Astrocyte (in vitro differentiated cells and primary cell): ENCODE measurements at places on chromosomes 5 and 9. TPM values are rescaled to one million over a fixed set of nuclear protein-coding genes. Genes with fewer than 3 reads are reported as not detected.

DNA sequence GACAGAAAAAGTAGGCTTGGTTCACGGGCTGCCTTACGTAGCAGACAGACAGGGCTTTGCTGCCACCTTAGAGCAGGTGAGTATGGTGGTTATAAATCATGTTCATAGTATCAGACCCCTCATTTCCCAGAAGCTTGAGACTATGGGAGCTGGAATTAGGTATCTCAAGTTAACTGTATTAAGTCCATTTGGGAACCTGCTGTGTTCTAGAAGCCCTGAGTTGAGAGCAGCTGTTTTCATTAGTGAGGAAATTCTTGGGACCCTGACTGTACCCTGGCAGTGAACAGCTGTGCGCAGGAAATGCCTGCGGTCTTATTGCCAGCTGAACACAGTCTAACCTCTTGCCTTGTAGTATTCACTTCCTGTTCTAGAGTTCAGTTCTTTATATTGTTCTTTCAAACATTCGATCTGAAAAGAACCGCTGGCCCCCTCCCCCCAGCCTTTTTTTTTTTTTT is 29.8 kb downstream of the UGCG start:
- DNase-seq: peak; percentile 58

GRCh38 chr9:88754452-88754851 is 219.5 kb downstream of the NXNL2 start:
- DNase-seq: no peak

DNA sequence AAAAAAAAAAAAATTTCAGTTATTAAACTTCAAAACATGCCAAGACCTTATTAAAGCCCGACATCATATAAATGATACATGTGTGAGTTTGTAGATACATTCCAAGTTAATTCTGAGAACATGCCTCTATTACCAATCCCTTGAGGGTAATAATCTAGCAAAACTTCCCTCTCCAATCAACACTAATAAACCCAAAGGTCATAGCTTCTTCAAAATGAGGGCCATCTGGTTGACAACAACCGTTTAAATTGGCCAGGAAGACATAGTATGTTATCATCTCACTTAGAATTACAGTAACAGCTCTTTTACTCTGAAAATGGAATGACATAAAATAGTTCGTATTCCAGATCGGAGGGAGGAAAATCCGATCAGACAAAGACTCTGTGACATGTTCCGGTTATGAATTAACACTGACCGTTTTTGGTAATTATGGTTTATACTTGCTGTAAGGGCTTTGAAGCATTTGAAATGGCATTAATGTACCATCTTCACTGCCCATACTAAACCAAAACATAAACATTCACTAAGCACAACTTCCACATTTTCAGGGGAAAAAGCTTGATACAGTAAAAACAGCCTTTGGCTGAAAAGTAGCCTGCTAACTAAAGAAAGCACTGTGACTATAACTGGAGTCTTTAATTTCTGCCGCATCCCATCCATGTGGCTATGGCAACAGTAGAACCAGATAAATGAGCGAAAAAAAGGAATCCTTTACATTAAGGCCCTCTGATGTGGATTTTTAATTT is 50.3 kb downstream of the ANKH start:
- no peak for DNase-seq

DNA sequence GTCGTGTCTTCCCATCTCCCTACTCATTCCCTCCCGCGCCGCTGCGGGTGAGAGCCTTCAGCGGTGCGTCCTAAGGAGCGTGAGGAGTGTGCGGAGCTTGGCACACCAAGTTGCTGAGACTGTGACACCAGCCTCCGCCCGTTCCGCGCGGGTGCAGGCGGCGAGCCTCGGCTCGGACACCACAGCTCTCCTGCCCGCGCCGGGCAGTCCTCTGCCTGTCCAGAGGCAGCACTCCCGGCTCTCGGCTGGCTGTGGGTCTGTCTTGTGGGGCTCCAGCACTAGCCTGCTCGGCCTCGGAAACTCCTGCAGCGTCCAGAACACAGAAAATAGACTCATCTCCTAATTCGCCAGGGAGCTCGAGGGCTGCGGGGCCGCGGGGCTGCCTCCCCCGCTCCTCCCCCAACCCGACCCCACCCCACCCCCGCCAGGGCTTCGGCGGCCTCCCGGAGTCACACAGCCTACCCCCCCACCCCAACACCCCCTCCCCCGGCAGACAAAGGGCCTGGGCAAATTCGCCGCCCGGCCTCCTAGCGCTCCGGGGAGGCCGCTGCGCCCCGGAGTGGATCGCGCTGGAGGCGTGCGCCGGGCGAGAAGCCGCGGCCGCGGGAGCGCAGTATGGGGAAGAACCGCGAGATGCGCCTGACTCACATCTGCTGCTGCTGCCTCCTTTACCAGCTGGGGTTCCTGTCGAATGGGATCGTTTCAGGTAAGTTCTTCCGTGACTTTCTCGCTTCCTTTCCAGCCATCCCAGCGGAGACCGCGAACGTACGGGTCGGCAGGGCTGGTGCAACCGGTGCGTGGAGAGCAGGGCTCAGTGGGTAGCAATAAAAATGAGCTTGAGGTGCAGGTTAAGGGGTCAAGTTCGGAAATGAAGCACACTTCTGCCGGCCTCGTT is at the start of gene ADAMTS19:
Gene ADAMTS19 (plus strand): TSS at position 522 of the 895 bp plus-strand sequence. CDS start 94 bp downstream, at position 616.
- peak; percentile 55 for DNase-seq

DNA sequence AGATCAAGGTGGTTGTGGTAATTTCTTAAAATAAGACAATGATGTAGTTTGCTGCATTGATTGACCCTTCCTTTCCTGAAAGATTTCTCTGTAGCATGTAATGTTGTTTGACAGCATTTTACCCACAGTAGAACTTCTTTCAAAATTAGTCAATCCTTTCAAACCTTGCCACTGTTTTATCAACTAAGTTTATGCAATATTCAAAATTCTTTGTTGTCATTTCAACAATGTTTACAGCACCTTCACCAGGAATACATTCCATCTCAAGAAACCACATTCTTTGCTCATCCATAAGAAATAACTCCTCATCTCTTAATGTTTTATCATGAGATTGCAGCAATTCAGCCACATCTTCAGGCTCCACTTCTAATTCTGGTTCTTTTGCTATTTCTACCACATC is 43.8 kb downstream of the NR2F1 start:
- no peak for DNase-seq

- DNase-seq: no peak
Measured at GRCh38 chr9:34256987-34257585, 72.0 kb downstream of the KIF24 start.

DNA sequence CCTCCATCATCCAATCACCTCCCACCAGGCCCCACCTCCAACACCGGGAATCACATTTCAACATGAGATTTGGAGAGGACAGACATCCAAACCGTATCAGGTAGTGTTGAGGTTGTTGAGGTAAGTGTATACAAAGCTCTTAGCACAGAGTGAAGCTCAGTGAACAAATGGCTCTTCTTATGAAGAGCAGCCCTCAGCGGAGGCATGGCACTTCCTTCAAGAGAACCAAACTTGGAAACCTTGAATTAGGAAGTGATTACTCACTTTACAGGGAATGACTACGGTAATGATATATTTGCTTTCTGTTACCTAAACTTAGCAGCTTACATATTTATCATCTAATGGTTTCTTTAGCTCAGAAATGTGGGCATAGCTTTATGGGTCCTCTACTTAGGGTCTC is 92.8 kb downstream of the IQGAP2 start:
- DNase-seq: no peak

DNA sequence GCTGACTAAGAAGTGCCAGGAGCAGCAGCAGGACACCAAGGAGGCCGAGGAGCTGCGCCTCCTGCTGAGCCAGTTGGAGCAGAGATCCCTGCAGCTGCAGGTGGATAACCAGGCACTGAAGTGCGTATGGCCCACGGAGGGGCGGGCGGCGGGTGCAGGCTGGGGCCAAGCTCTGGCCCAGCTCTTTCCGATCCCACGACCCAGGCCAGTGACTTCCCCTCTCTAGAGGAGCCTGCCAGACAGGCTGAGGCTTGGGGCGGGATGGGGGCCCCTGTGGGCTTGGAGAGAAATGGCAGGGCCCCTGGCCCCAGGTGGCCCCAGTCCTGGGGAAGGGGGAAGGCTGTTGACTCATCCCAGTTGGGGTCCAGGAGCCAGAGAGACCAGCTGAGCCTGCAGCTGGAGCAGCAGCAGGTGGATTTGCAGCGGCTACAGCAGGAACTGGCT is 3.6 kb downstream of the PTRH1 start:
- DNase-seq: no peak

DNA sequence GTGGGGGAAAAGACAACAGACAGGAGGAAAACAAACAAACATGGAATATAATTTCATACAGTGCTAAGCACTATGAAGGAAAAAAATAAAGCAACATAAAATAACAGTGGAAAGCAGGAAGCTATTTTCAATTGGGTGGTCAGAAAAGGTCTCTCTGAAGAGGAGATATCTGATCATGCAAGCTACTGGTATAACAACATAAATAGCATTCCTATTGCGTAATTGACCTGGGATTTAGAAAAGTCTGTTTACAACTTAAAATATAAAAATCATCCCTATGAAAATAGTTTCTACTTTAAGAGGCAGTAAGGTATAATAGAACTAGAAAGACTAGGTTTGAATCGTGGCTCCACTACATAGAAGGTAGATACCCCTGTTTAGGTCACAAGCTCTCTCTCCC is 61.4 kb downstream of the FBXW11 start:
- DNase-seq: no peak

GRCh38 chr5:177471610-177472356 is 1.7 kb downstream of the DBN1 start:
- DNase-seq: peak; percentile 65

- no peak for DNase-seq
Measured at GRCh38 chr9:71146511-71146910, 25.1 kb upstream of the TRPM3 start.

DNA sequence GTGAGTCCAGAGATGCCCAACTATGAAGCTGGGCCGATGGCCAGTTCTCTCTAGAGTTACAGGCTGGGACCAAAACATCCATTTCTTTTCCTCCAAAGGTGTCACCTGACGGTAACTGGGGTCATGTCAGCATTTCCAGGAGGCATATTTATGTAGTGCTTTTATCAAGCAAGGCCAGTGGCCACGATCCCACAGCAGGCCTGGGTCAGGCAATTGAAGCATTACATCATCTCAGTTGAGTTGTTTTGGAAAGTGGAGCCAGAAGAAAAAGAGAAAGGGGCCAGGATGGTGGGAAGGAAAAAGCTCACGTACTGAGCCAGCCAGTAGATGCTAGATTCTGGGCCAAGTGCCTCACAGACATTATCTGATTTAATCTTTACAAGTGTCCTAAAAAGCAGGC is 73.9 kb upstream of the BRINP1 start:
- no peak for DNase-seq

- no peak for DNase-seq
Measured at GRCh38 chr9:89475891-89476440, 21.9 kb downstream of the SEMA4D start.

- no peak for DNase-seq
Measured at GRCh38 chr5:62284946-62285891, 20.8 kb upstream of the KIF2A start.

DNA sequence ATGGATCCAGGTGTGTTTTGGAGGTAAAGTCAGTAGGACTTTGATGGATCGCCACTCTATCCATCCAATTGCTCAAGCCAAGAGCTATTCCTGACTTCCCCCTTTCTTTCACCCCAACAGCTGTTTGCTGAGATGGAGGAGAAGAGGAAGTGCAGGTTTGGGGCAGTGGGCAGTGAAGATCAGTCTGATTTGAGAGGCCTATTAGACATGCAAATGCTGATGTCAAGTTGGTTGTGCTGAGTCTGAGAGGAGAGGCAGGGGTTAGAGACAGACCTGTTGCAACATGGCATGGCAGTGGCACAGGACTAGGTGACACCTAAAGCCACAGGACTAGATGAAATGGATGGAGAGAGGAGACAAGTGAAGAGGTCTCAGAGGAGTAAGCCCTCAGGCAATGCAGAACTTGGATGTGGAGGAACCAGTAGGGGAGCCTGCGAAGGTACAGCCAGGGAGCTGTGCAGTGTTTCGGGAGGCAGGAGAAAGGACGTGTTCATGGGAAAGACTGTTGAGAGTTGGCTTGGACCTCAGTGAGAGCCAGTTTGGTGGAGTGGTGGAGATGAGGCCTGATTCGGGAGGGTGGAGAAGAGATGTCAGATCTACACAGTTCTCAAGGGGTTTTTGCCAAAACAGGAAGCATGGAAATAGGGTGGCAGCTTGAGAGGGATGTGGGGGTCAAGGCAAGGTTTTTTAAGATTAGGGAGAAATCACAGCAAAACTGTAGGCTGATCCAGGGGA is 175.0 kb downstream of the MACROH2A1 start:
- DNase-seq: no peak

- DNase-seq: peak; percentile 34
Measured at GRCh38 chr9:101527066-101527465, 6.6 kb upstream of the RNF20 start.

GRCh38 chr5:55176176-55176818 is 3.3 kb upstream of the CDC20B start:
- no peak for DNase-seq

DNA sequence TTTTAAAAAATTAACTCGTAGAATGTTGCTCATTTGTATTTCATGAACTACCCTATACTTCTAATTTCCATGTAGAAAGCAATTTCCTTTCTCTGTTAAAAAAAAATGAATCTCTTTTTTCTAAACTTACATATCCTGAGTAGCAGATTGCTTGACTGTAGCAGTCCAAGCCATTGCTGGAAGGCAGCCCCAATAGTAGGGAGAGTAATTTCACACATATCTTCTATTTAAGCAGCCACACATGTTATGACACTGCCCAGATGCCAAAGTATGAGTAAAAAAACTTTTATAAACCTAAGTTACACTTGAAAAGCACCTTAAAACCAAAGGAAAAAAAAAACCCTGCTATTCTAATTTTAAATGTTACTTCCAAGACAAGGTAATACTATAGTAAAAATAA is 69.6 kb downstream of the FBXL17 start:
- no peak for DNase-seq

DNA sequence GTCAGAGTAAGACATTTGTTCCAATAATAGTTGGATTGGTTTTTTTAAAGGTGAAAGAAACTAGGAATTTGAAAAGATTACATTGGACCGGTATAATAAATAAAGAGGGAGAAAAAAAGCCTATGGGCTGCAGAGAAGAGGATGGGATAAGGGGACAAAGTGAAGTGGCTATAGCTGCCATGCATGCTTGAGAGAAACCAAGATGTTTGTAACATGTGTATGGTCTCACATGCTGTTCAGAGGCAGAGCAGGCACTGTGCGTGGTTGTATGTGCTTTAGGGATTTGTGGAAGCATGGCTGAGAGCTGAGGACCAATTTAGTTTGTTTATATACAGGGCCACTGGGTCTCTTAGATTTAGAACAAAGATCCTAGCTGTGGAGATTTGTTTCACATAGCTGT is 32.7 kb downstream of the LNPEP start:
- DNase-seq: no peak

SH2D3C gene
- 4.6 and 5.8 TPM in 2 replicates for total RNA-seq

LRRC70 gene
- 0.64 and 0.72 TPM in 2 replicates for total RNA-seq

PRRT1B gene
- not detected in 2 replicates for total RNA-seq

RMRP gene
- total RNA-seq: 13,402 and 14,410 TPM in 2 replicates

PCDHB8 gene
- 4.9 and 5.3 TPM in 2 replicates for total RNA-seq

PCDHB12 gene
- total RNA-seq: 0.87 and 1.2 TPM in 2 replicates

TAS2R1 gene
- not detected in 2 replicates for total RNA-seq

IFNA2 gene
- total RNA-seq: not detected in 2 replicates

GHR gene
- 1.9 and 2.3 TPM in 2 replicates for total RNA-seq

LCN2 gene
- not detected in 2 replicates for total RNA-seq

KIAA1958 gene
- 10.4 and 12.0 TPM in 2 replicates for total RNA-seq

MYO10 gene
- 65.7 and 80.2 TPM in 2 replicates for total RNA-seq

PCDHA3 gene
- total RNA-seq: 0.84 and 1.1 TPM in 2 replicates

FTMT gene
- not detected in 2 replicates for total RNA-seq

KCNN2 gene
- total RNA-seq: 0.29 and 0.32 TPM in 2 replicates

CCNJL gene
- total RNA-seq: 12.5 and 15.7 TPM in 2 replicates
